ENCODE measurements at places on chromosomes 6 and 20. TPM values are rescaled to one million over a fixed set of nuclear protein-coding genes. Genes with fewer than 3 reads are reported as not detected.

Gene PRPH2
- total RNA-seq = 1.4 TPM

Gene RSPO4
- total RNA-seq = 0.93 TPM

Gene BPIFA1
- not detected for total RNA-seq

DNA sequence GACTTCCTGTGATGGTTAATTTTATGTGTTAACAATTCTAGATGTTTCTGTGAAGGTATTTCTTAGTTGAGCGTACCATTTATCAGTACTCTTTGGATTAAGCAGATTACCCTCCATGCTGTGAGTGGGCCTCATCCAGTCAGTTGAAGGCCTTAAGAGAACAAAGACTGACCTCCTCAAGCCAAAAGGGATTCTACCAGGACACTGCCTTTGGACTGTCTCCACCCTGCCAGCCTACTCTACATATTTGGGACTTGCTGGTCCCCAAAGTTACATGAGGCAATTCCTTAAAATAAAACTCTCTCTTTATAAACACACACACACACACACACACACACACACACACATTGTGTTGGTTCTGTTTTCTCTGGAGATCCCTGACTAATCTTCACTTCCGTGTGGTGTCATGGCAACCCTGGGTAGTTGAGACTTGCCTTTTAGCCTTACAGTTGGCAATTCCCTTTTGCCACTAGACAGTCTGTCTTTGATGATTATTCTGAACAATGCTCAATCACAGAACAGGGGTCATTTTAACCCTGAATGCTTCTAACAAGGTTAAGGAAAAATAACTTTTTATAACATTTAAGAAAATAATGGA is 32.2 kb downstream of the MRAP2 start:
- peaks cover 2% of the 10 kb centered on the region for H3K36me3 ChIP-seq
- no peak overlapping the region for H3K27ac ChIP-seq
- no peak overlapping the region for H3K4me3 ChIP-seq

- DNase-seq = no peak
- no peak overlapping the region for H3K27ac ChIP-seq
Observed at GRCh38 chr20:32651537-32651936, 22.2 kb downstream of the C20orf203 start.

DNA sequence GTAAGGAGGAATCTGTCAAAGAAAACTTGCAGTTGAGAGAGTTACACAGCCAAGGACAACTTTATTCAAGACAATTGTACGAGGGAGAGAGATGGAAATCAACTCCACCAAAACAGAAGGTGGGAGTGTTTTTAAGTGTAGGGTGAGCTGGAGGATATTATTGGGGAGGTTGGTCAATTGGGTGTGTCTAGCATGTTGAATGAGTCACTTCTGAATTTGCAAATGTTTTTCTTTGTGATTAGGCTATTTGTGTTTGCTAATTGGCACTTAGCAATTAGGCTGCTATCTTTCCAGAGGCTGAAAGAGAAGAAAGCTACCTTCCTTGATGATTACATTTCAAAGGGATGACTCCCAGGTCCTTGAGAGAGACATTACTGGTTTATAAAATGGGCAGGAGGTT is 441.1 kb downstream of the MEI4 start:
- no peaks in the 10 kb centered on the region for H3K27me3 ChIP-seq
- no peak overlapping the region for H3K4me3 ChIP-seq
- H3K36me3 ChIP-seq = no peaks in the 10 kb centered on the region
- H3K4me1 ChIP-seq = peaks cover 5% of the 10 kb centered on the region

DNA sequence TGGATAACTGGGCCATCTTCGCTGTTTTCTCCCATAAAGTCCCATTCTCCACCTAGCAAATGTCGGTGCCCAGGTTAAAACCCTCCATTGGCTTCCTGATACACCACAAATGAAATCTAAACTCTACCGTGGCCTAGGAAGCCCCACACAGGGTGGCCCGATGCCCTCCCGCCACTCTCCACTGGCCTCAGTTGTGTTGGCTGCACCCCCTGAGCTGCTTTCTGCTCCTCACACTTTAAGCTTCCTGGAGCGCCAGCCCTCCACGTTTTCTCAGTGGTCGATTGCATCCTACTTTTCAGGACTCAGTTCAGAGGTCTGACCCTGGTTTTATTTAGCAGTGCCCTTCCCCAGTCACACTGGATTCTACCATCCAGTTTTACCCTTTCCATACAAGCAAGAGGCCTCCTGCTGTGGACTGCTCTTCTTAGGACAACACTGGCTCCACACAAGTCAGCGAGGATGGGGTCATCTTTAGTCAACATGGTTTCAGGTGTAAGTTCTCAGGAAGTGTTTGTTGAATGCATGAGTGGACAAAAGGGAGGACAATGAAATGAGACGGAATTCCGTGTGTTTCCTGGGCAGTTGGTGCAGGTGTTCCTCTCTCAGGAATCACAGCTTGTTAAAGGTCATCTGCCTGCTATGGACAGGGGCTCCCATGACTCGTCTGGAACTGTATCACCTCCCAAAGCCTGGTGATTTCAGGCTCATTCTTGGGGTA is 124.1 kb downstream of the SULF2 start:
- H3K27me3 ChIP-seq = no peaks in the 10 kb centered on the region
- no peaks in the 10 kb centered on the region for H3K4me1 ChIP-seq
- H3K4me3 ChIP-seq = no peak overlapping the region
- H3K27ac ChIP-seq = no peak overlapping the region
- peaks cover 2% of the 10 kb centered on the region for H3K36me3 ChIP-seq
